ENCODE measurements at places on chromosomes 11 and 22.

GRCh38 chr11:57085611-57086010 is 96.1 kb upstream of the LRRC55 start:
- DNase-seq: no peak

DNA sequence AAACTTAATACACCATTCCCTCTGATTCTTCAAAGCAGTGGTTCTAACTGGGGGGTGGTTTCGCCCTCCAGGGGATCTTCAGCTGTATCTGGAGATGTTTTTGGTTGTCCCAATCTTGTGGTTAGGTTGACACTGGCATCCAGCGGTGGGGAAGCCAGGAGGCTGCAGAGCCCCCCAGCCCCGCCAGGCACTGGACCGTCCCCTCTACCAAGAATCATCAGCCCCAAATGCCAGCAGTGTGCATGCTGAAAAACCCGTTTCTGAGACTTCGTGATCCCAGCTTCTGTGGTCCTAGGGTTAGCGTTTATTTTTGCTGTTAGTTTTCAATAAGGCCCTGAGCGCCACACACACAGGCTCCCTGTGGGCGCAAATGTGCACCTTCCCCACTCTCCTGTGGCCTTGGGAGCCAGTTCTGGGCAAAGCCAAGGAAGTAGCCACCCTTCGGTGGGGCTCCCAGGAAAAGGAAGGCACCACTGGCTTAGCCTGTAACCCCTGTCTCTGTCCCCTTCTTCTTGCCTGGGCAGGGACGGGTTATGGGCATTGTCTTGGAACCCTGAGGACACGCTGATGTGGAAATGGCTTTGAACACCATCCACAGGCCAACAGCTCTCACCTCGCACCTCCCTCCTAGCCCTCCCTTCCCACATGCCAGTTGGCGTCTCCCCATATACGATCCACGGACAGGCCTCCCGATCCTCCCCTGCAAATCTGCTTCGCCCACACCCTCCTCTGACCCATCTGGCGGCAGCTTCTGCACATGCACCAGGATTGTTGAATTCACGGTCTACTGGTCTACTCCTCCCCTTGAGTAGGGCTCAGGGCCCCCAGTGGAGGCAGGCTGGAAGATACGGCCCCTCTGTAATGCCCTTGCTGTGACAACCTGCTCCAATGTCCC is 71.4 kb upstream of the CCND1 start:
- no peak for DNase-seq

DNA sequence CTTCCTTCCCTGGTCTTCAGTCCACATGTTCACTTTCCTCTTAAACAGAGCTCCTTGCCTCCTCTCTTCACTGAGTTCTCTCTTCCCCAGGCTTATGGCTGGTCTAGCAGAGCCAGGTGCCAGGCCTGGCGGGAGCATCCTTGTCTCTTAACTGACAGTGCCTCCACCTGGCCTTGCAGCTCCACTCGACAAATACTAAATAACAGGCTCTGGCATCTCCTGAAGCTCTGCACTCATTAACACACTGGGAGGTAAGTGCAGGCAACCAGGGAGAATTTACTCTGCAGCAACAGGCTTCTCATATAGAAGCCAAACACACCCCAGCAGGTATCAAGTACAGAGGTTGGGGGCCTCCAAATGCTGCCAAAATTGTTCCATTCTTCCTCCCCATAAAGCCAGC is 438.1 kb downstream of the SOX6 start:
- peak; percentile 69 for DNase-seq

GRCh38 chr11:121437018-121437685 is 15.0 kb upstream of the SORL1 start:
- DNase-seq: no peak

- DNase-seq: no peak
Measured at GRCh38 chr11:47329431-47329986, 23.0 kb downstream of the MYBPC3 start.

DNA sequence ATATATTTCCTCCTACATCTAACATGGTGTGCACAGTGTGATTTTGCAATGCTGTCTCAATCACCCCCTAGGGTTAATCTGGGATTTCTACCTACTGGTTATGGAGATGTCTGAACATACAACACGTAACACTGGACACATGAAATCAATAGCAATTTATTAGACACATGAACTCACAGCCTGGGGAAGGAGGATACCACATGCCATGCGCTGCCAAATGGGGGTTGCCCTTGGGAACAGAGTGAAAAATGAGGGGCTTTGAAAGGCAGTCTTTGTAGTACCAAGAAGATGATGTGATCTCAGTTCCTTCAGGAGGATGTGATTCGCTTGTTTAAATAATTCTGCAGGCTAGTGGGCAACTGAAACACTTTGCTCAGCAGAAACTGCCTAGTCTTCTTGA is 253.6 kb upstream of the LRRC4C start:
- no peak for DNase-seq

DNA sequence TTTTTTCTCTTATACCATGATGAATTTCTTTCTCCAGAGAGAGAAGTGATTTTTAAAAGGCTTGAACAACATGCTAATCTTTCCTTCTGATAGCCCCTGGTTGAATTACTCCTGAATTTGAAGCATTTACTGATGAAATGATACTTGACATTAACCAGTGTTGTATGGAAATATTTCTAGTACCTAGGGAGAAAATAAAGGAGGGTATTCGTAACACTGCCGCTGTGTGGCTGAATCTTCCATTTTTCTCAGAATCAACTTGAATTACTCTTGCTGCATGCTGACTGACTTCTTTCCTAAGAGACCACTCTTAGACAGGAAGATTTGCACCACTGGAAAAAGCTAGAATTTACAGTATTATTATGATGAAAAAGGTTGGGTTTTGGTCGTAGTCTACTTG is 118.3 kb downstream of the FAT3 start:
- DNase-seq: no peak
